Stimulated activated CD8-positive, alpha-beta memory T cell treated with anti-CD3 and anti-CD28 coated beads, Interleukin-4, amount 100 ng/mL, for 1 hour (primary cell): ENCODE measurements at places on chromosomes 5 and 9.

DNA sequence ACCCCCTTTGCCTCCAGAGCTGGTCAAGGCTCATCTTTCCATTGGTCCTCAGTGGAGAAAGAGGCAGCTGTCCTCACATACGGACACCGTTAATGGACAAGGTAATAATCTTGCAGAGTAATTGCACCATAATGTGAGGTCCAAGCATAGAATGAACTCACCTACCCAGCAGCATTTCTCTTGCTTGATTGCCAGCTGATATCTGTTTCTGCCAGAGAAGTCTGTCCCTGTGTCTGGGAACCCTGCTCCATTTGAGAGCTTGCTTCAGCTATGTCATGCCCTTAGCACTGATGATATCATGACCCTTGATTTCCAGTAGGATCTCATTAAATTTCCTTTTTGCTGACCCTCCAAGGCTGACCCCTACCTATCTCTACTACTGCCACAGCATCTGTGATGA, 154.6 kb downstream of the PIK3R1 start:
- DNase-seq = no peak

DNA sequence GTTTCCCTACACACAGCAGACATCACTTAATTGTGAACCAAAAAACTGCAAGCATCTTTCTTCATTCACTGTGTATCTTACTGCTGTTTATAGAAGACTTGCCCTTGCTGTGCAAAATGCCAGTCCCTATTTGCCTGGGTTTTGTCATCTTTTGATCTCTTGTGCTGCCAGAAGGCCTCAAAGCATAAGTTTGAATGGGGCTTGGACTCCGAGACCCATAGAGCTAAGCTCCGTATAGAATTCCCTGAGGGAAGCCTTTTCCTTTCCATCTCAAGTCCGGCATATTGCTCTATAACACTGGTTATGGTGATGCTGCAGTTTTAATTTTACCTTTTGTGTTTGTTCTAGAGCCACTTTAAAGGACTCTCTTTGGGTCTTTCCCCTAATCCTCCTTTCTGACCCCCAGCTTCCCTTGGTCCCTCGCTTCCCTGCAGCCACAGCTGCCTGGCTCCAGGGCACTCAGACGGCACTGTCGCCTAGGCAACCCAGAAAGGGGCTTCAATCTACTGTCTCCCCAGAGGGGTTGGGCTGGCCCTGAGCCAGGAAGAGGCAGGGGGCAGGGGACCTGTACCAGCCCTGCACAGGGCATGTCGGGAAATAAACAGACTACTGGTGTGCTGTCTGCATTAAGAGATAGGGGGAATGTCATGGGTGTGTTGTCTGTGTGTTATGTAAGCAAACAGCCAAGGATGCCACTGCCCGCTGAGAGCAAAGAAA, 73.4 kb upstream of the MELK start:
- DNase-seq = no peak

GRCh38 chr5:133383580-133383939, 228.8 kb downstream of the FSTL4 start:
- DNase-seq = no peak

DNA sequence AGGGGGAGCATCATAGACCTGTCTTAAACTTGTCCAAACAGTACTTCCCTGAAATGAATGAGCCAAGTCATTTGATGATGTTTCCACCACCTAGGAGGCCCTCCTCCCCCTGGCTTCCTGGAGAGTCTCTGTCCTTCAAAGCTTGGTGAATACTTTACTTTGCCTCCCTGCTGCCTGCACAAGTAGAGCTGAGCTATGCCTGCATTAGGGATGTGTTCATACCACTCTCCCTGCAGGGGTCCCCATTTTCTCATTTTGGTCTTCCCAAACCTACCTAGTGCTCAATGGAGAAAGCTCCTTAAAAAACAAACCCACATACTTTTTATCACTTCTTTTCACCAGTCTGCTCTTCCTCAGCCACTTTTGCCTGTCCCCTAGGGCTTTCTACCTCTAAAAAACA, 7.7 kb downstream of the CCNI2 start:
- DNase-seq = no peak

DNA sequence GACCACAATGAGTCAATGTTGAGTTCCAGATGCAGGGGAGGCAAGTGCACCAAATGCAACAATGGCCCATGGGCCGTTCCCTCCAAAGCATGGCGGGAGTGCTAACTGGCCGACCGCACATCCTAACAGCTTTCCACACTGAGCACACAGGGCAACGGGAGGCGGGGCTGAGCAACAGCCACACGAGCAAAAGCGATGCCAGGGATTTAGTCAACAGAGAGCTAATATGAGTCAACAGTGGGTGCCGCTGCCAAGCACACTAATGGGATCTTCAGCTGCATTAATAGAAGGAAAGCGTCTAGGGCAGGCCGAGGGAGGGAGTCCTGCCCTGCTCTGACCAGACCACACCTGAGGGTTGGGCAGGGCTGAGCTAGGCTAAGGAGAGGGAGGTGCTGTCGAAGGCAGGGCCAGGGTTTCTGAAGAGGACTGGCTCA, 4.6 kb downstream of the EPB41L4B start:
- DNase-seq = no peak

- no peak for DNase-seq
These were observed 571.0 kb upstream of the ARRDC3 start for GRCh38 chr5:91954136-91954535.

DNA sequence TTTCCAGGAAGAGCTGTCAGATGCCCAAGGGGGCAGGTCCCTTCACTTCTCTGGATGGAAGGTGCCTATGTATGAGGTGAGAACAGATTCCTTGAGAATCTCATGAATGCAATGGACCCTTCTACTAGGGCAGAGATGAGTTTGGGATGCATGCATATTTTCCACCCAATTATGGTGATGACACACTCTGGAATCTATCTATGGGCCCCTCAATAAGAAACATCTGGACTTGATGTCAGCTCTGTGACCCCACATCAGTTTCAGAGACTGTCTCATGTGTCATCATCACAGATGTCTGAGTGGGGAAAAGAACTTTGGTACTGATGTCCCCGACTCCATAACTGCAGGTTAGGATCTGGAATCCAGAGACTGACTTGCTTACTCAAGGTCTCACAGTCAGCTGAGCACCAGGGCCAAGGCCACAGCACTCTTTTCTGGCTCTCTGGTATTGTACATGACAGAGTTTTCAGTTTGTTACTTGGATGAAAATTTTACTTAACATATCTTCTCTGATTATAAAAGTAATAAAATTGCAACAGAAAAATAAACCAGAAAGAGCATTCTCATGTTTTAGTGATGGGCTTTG, 177.0 kb downstream of the DCP2 start:
- no peak for DNase-seq

DNA sequence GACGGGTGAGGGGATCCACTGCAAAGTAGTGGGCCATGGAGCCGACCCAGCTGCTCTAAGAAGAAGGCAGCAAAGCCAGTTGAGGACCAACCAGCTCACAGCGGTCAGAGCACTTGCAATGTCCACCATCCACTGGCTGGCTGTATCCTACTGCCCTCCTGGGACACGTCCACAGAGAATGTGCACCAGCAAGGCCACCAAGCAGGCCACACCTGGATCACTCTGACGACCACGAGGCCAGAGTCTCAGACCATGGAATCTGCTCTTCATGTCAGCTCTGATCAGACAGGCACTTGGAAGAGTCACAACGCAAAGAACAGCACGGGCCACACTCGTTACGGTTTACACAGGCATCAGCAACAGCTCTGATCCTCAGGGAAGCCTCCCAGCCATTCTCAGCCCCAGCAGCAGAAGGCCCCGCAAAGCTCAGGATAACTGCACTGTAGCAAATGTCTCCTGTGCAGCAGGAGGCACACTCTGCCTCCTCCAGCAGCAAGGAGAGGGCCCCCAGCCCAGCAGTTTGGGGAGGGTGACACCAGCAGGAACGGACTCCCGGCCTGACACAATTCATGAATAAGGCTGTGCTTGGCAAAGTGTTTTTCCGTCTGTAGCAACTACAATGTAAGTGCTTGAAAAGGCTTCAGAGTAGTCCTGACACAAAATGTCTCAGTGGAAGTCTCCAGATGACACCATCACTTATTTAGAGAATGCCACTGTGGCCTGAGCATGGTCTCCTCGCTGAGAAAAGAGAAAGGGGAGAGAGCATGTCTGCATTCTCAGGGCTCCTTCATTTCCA, 15.7 kb downstream of the SEMA4D start:
- DNase-seq = no peak

DNA sequence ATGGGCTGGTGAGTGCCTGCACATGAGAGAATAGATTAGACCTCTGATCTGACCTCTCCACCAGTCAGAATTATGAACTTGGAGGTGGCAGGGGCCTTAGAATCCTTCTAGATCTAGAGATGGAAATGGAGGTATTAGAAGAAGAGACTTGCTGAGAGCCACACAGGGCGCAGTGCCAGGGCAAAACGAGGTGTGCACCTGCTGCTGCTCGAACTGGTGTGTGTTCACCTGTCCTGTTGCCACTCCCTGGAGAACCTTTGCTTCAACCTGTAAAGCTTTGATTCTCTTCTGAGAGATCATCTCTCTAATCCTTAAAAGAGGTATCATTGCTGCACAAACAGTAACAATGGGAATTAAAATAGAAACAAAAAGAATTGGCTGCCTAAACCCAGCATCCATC, 24.9 kb downstream of the FRMPD1 start:
- DNase-seq = no peak

DNA sequence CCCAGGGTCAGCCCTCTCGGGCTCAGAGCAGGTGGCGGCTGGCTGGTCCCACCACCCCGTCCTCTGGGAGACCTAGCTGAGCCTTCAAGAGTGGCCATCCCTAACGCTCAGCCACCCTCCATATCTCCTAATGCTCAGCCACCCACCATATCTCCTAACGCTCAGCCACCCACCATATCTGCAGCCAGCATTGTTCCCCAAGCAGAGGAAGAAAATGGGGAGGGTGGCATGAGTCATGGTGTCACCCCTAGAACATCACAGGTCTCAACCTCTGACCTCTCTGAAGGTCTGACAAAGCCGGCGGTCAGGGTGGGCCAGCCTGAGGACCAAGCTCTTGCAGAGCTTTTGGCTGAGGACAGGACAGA, 14.7 kb downstream of the LHX3 start:
- DNase-seq = no peak

- DNase-seq = no peak
These were observed 9.8 kb upstream of the CCDC69 start for GRCh38 chr5:151233616-151234085.

DNA sequence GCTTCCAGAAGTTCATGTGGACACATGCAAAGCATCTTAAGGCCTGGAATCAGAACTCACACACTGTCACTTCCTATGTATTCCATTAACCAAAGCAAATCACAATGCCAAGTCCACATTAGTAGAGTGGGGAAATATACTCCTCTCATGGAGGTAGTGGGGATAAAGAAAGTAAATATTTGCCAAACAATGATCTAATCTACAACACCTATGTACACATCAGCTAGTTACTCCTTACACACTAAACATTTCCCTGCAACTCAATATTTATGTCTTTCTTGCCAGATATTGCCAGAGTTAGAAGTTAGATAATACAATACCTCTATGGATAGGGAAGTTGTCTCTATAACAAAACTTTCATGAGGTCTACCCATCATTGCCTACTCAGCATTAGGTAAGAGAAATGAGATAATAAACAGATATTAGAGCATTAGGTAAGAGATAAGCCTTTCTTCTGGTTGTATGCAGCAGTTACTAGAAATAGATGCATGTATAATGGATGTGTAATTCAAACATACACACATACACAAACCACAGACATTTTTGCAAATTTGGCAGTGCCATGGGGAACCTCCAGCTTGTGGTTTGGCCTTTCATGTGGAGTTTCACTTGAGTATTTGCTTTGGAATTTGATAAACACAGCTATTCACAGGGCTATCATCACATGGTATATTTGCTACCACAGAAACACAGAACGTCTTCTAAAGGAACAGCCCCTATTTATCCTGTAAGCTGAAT, 196.5 kb downstream of the TLE1 start:
- no peak for DNase-seq

GRCh38 chr9:81822301-81822865, 105.8 kb upstream of the SPATA31D4 start:
- DNase-seq = no peak

DNA sequence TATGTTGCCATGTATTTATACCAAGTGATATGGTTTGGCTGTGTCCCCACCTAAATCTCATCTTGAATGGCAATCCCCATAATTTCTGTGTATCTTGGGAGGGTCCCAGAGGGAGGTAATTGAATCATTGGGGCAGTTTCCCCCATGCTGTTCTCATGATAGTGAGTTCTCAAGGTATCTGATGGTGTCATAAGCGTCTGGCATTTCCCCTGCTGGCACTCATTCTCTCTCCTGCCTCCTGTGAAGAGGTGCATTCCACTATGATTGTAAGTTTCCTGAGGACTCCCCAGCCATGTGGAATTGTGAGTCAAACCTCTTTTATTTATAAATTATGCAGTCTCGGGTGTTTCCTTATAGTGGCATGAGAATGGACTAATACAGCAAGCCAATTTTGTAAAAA, 140.8 kb upstream of the ADAMTSL1 start:
- DNase-seq = no peak

- DNase-seq = peak; percentile 17
These were observed 66.5 kb upstream of the HSPA9 start for GRCh38 chr5:138641547-138642298.

- DNase-seq = no peak
These were observed 174.7 kb downstream of the NR3C1 start for GRCh38 chr5:143228597-143229293.

- no peak for DNase-seq
These were observed 4.4 kb upstream of the COL5A1 start for GRCh38 chr9:134637241-134637640.

- DNase-seq = no peak
These were observed 228.9 kb upstream of the ACTBL2 start for GRCh38 chr5:57711471-57711870.

- no peak for DNase-seq
These were observed 5.3 kb downstream of the IL12B start for GRCh38 chr5:159324986-159325385.

- DNase-seq = no peak
These were observed 798.5 kb upstream of the ARRDC3 start for GRCh38 chr5:92181656-92182055.

GRCh38 chr5:39446231-39446630, 21.5 kb upstream of the DAB2 start:
- no peak for DNase-seq

DNA sequence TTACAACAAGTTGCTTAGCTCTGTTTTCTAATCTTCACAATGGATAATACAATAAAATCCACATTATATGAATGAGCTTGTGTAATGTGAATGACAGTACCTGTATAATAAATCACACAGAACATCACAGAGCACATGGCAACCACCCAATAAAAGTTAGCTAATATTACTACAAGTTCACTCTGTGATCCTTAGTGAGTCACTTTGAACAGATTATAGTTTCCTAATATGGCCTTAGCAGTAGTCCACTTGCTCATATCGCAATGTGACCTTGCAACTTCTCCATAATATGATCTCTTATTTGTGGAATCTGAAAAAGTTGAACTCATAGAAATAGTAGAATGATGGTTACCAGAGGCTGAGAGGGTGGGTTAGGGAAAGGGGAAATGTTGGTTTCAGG, 361.3 kb downstream of the PTPRD start:
- no peak for DNase-seq
